Motor neuron (in vitro differentiated cells): ENCODE measurements at places on chromosomes 13 and 19.

- ATAC-seq = no peak
Measured at GRCh38 chr13:44074611-44075010, 194.9 kb downstream of the LACC1 start.

GRCh38 chr13:41813426-41813825, 147.5 kb downstream of the VWA8 start:
- ATAC-seq = no peak

- no peak for ATAC-seq
Measured at GRCh38 chr19:7705387-7706187, 3.7 kb upstream of the FCER2 start.

DNA sequence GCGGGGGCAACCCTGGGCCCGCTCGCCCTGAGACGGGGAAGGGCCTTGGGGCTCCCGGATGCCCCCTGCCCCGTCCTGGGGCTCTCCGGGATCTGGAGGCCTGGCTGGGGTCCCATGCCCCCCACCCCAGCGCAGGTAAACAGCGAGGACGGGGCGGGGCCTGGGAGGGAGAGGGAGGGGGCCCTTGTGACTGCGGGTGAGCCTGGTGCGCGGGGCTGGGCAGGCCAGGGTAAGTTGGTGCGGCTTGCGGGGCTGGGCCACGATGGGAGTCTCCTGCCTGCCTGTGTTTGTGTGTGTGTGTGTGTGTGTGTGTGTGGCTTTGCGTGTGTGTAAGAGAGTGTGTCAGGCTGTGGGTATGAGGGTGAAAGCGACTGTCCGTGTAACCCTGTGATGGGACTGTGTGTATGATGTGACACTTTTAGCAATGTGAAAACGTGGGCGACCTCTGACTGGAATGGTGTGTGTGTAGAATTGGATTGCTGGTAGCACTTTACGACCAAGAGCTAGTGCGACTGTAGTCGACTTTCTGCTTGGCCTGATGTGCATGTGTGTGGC, 426 bp downstream of the KLC3 start:
- no peak for ATAC-seq

- ATAC-seq = no peak
Measured at GRCh38 chr19:9671655-9672054, 3.2 kb downstream of the ZNF562 start.

GRCh38 chr19:44303320-44303719, 1.5 kb downstream of the ZNF235 start:
- no peak for ATAC-seq

- no peak for ATAC-seq
Measured at GRCh38 chr13:61916483-61916882, 500.8 kb upstream of the PCDH20 start.

GRCh38 chr19:18274219-18274780, at the start of gene IQCN:
IQCN (minus strand) TSS chr19:18274452; CDS start chr19:18269478, 4,974 bp downstream.
- peak; percentile 6 for ATAC-seq

- no peak for ATAC-seq
Measured at GRCh38 chr19:6058518-6059201, 51.6 kb downstream of the RFX2 start.

DNA sequence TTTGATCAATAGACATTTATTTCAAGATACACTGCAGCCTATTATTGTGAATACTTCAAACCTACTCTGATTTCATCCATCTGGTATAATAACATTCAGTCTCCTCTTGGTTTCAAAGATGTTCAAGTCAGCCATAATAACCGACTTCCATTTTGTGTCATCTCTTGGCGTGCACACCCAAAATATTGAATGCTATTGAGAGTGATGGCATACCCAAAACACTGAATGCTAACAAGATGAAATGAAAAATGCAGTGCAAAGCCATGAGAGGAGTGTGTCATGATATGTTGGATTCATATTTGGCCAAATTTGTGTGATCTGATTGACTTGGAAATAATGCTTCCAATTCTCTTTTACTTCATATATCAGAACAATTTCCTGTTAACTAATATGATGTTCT, 181.2 kb upstream of the PCDH17 start:
- ATAC-seq = no peak

DNA sequence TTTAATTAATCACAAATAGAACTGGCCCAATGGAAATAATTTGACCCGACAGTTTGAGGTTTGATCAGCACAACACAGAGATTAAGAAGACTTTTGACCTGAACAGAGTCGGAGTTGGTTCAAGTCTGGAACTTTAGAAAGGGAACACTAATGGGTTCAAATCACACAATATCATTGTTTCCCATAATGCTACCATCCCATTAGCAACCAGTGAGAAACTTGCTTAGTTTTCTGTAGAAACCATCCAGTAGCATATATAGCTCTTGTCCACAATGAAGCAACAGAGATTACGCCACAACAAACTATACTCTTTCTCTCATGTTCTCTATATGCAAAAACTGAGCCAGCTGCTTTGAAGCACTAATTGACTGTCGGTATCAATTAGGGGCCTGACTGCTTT, 376.9 kb upstream of the SPRY2 start:
- no peak for ATAC-seq

DNA sequence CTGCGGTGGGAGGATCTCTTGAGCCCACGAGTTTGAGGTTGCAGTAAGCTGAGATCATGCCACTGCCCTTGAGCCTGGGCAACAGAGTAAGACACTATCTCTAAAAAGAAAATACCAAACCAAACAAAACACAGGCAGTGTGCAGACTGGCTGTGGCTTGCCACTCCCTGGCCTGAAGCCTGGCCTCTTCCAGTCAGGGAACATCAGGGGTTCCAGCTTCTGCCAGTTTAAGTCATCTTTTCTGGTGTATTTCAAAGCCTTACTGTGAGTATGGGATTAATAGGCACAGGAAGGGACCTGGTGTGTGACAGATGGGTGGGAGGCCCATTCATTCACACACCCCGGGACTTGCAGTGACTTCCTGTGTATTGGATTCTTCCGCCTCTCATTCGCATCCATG, 27.0 kb upstream of the F2RL3 start:
- ATAC-seq = no peak

GRCh38 chr19:46446021-46446420, 17.3 kb upstream of the PNMA8C start:
- no peak for ATAC-seq

DNA sequence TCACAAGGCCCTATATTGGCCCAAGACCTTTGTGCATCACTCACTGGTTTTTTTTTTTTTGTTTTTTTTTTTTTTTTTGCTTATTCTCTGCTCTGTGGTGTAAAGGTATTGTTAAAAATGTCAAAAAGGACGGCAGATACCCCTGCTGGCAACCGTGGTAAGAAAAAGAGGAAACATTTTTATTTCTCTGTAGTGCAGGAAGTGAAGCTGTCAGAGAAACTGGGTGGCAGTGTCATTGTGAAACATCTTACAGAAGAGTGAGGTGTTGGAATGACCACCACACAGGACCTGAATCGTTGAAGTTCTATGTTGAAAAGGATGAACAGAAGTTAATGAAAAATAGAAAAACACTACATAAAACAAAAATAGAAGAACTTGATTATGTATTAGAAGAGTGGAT, 346.4 kb downstream of the FGF9 start:
- no peak for ATAC-seq

- no peak for ATAC-seq
Measured at GRCh38 chr13:80574113-80574850, 233.4 kb upstream of the SPRY2 start.

DNA sequence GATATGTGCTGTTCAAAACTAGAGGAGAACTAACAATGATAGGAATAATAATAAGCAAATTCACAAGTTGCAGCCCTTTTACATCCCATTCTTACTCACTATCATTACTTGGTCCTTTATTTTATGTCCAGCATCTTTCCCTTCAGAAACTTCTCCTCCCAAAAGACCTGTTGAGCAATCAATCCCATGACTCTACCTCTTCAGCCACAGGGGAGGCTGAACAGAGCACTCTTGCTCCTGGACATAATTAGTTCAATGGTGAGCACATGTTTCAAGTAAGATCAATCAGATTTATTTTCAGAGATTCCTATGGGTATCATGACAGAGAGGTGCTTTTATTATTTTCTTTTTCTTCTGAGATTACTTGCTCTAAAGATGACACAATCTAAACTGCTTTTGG, 260.0 kb downstream of the COG6 start:
- no peak for ATAC-seq

GRCh38 chr19:410243-410781, 1.4 kb upstream of the C2CD4C start:
- ATAC-seq = no peak

DNA sequence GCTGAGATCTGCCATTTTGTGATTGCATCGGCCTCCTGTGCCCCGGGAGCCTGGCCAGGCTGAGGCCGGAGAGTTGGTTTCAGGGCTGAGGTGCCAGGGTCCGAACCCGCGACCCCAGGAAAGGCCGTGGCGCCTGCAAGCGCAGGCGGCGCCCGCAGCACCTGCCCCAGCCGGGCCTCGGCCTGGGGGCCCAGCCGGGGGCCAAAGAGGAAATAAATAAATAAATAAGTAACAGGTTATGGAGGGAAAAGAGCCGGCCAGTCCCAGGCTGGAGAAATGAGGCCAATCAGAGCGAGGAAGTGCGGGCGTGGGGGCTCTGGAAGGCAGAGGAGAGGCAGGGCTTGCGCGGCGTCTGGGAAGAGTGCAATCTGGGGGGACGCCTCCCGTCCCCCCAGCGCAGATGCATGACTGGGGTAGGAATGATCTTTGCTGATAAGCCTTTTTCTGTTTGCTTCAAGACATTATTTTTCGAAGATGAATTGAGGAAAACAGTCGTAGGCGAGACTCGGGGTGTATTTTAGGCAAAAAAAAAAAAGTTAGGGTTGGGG, 145.6 kb upstream of the ZNF536 start:
- peak; percentile 12 for ATAC-seq

- peak; percentile 69 for ATAC-seq
Measured at GRCh38 chr13:31011193-31011860, 78.9 kb downstream of the TEX26 start.

GRCh38 chr19:30431591-30431990, 59.4 kb downstream of the ZNF536 start:
- no peak for ATAC-seq

DNA sequence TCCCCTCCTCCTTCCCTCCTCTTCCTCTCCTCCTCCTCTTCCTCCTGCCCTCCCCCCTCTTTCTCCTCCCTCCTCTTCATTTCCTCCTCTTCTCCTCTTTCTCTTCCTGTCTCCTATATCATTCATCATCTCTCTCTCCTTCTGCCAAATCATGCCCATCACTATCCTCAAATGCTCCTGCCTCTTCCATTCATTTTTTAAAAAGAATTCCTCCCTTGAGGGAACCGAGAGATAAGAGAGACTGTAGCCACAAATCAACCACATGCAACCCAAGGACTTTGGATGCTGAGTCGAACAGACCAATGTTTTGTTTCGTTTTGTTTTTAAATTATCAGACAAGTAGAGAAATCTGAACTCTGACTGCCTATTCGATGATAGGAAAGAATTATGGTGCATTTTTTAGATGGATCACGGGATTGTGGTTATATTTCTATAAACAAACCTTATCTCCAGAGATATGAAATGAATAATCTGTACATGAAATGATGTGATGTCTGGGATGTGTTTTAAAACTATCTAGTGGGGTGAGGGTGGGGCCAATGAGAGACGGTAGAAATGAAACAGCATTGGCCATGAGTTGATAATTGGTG, 9.5 kb upstream of the ZNF541 start:
- no peak for ATAC-seq

GRCh38 chr13:112729408-112729807, 39.6 kb downstream of the ATP11A start:
- ATAC-seq = peak; percentile 67

GRCh38 chr13:79896851-79897250, 415.9 kb downstream of the NDFIP2 start:
- no peak for ATAC-seq

GRCh38 chr13:24128112-24128511, 32.4 kb upstream of the SPATA13 start:
- no peak for ATAC-seq
